Transverse colon (tissue), 4 donors: ENCODE measurements at places on chromosomes 6 and 20. TPM values are rescaled to one million over a fixed set of nuclear protein-coding genes. Genes with fewer than 3 reads are reported as not detected.

Gene TRIM10
- total RNA-seq: 19.8 TPM

Gene EDN1
- total RNA-seq: 21.7 TPM

Gene CST5
- not detected for total RNA-seq

Gene CEP43
- 21.0 TPM for total RNA-seq

Gene ADGB
- total RNA-seq: 2.2 TPM

Gene NFATC2
- 11.1 TPM for total RNA-seq

Gene C2
- 4.6 TPM for total RNA-seq

Gene FUCA2
- 70.3 TPM for total RNA-seq

Gene DTNBP1
- total RNA-seq: 13.5 TPM

Gene TBC1D22B
- 15.2 TPM for total RNA-seq

Gene LY6G6F
- not detected for total RNA-seq

Gene NNAT
- total RNA-seq: 16.5 TPM

Gene RCAN2
- total RNA-seq: 7.6 TPM

Gene ULBP2
- total RNA-seq: not detected

Gene RAET1E
- total RNA-seq: not detected

Gene ASIP
- total RNA-seq: not detected

Gene SLC22A23
- 96.1 TPM for total RNA-seq

Gene ZNF391
- total RNA-seq: 2.4 TPM

Gene DUSP15
- total RNA-seq: 1.1 TPM

Gene GTSF1L
- total RNA-seq: not detected

Gene SAMD5
- 3.7 TPM for total RNA-seq

Gene PEX7
- 11.0 TPM for total RNA-seq
